ENCODE measurements at places on chromosomes 16 and 17. TPM values are rescaled to one million over a fixed set of nuclear protein-coding genes. Genes with fewer than 3 reads are reported as not detected.

GRCh38 chr17:14308636-14308964 is 7.7 kb downstream of the HS3ST3B1 start:
- DNase-seq: no peak

GRCh38 chr17:81483862-81484194 is 28.8 kb downstream of the ACTG1 start:
- DNase-seq: no peak

GRCh38 chr16:61590577-61590976 is 445.7 kb downstream of the CDH8 start:
- no peak for DNase-seq

GRCh38 chr17:6753546-6753945 is 2.3 kb upstream of the XAF1 start:
- DNase-seq: no peak

- no peak for DNase-seq
Observed at GRCh38 chr17:61997664-61998063, 67.4 kb downstream of the MED13 start.

GRCh38 chr17:6346156-6346786 is 88.7 kb downstream of the AIPL1 start:
- DNase-seq: no peak

- no peak for DNase-seq
Observed at GRCh38 chr16:57527027-57527426, 9.3 kb downstream of the CCDC102A start.

DNA sequence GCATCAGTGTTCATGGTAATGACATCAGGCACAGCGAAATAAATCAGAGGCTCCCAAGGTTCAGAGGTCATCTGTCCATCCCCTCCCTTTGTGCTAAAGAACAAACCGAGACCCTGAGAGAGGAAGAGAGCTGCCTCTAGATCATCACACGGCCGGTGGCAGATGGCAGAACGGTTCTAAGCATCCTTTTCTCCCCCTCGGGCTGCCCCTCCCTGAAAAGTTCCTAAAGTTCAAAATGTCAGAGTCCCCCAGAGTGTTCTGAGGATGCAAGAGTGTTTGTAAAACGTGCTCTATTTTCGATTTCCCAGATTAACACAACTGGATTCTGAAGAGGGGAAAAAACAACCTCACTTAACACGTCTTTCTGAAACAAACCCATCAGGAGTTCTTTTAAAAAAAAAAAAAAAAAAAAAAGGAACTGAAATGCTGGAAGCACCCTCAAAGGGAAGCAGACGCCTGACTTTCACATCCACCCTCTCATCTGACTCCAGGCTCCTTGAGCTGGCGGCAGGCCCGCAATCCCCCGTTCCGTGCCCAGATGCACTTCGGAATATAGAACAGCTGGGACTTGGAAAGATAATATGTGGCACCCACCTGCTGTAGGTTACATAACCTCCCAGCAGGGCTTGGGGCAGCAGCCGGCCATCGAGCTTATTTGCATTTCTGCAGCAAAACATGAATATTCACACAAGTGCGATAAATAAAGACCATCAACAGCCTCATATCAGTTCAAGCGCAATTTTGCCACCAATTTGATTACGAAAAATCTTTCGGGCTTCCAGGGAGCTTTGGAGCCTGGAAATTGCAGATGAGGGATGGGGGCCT is 115.5 kb upstream of the SMURF2 start:
- DNase-seq: no peak

Gene MFSD6L
- total RNA-seq: not detected

Gene TEKT1
- total RNA-seq: not detected

Gene TTYH2
- total RNA-seq: 0.05 TPM

Gene KRTAP4-9
- total RNA-seq: not detected

Gene PRSS8
- 116 TPM for total RNA-seq

Gene MEIOC
- not detected for total RNA-seq
